ENCODE measurements at places on chromosomes 4 and X. TPM values are rescaled to one million over a fixed set of nuclear protein-coding genes. Genes with fewer than 3 reads are reported as not detected.

ENPP6 gene
- total RNA-seq = not detected

DCAF12L2 gene
- not detected for total RNA-seq

GIMD1 gene
- not detected for total RNA-seq

SLC6A14 gene
- 11.0 TPM for total RNA-seq

CYP4V2 gene
- total RNA-seq = 5.2 TPM

DNA sequence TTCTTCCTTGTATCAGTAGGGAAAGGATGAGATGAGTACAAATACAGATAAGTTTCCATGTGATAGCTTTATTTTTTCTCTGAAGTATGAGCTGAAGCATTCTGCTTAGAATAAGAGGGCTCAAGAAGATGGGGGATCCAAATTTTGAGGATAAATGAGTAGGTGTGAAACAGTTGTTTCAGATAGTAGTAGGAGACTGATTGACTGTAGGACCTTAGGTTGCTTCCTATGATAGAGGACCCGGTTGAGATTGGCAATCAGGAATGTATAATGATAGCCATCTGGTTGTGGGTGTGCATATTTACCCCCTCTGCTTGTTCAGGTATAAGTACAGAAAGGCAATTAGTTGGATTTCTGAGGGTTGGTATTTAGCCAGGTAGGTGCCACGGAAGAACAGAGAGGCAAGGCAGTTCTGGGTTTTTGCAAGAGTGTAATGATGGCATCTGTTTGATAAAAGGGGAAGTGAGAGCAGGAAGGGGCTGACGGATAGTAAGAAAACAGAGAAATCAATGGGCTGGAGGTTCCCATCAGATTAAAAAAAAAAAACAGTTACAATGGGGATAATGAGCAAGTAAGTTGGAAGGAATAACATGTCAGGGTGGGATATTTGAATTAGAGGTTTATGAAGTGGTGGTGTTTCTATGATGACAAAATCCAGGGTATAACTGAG lies 13.7 kb downstream of the OCRL start:
- DNase-seq = no peak

DNA sequence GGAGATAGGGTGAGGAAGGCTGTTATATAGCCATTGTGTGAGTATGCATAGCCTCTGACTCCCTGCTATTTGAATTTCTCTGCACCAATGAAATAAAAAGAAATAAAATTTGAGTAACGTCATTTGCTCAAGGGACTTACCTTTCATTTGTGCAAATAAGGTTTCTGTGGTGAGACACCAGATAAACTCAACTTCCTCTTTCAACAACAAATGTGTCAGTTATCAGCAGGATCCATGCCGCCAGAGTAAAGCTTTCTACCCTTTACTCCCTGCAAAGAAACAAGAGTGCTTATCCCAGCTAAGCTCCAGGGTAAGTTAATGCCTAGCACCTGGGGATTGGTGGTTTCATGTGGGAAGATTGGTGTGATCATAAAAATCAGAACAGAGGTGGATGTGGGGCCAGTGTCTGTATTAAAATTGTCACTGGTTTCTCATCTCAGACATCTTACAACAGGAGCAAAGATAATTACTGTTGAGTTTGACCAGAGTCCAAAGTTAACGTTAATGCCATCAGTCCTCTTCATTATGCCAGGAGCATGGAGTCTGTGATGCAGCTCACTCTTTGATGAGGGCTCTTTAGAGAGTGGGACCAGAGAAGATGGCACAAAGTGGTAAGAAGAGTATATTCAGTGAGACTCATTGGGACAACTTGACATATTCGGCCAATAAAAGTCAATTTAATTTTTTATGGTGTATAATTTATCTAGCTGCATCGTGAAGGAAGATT lies at the start of gene P2RY10:
Gene P2RY10 (plus strand): TSS at position 206 of the 727 bp plus-strand sequence. CDS start 15,130 bp downstream, outside the sequence.
- DNase-seq = no peak

DNA sequence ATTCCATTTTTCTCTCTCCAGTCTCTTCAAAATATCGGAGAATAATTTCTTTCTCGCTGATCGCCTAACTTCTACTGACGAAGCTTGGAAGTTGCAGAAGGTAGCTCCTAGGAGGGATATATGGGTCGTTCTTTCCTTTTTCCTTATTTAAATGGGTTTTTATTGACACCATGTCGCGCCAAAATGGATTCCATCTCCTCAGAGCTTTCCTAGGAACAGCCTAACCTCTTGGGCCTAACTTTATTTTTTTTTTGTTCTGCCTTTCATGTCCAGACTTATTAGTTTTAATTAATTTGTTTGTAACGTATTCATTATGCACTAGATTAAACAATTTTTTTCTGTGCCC lies 359.4 kb upstream of the ZCCHC13 start:
- no peak for DNase-seq

DNA sequence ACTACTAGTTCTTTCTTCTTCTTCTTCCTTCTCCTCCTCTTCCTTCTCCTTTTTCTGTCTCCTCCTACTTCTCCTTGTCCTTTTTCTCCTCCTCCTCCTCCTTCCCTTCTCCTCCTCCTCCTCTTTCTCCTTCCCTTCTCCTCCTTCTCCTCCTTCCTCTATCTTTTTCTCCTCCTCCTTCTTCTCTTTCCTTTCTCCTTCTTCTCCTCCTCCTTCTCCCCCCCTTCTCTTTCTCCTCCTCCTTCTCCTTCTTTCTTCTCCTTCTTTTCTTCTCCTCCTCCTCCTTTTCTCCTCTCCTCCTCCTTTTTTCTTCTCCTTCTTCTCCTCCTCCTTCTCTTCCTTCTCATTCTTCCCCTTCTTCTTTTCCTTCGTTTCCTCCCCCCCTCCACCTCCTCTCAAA lies 21.8 kb upstream of the NAP1L5 start:
- DNase-seq = no peak

GRCh38 chrX:149462849-149463248 lies 42.3 kb downstream of the IDS start:
- DNase-seq = no peak

DNA sequence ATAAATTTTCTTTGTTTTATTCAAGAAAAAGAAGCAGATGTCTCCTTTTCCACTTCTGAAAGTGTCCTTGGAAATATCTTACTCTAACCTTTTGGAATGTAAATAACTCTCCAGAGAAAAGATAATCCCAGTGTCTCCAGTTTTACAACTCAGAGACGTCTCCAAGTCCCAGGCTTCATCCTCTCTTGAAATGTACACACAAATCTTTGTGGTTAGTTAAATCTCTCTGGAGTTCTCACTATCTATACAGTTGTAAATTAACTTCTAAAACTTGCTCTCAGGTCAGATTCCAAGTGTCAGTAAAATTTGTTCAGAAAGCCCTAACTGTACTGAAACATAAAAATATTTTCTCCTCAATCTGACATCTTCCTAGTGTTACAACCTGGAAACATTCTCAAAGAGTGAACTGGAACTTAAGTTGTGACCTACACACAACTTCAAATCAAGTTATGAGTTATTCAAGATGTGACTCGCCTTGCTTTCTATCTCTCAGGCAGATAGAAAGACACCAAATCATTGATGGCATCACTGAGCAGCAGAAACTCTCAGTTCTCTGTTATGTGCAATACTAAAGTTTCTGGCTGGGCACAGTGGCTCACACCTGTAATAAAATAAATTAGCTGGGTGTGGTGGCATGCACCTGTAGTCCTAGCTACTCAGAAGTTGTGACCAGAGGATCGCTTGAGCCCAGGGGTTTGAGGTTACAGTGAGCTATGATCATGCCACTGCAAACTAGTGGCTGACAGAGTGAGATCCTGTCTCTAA lies 284.2 kb downstream of the RCHY1 start:
- no peak for DNase-seq

DNA sequence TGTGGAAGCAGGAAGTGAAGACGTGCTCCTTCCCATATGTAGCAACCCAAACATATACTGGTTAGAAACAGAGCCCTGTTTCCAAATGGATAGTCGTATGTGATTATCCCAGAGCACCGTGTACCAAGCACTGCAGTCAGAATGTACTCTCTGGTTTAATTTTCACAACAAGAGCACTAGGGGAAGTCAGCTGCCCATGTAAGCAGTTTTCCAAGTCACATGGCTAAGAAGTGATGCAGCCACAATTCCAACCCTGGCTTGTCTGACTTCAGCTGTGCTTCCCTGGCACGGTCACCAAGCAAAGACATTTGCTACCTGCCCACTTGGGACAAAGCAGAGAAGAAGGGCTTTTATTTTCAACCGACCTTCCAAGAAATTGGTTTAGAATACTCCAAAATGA lies 28.2 kb upstream of the CEP135 start:
- no peak for DNase-seq

- DNase-seq = no peak
Measured at GRCh38 chr4:7214359-7214758, 22.0 kb downstream of the SORCS2 start.

DNA sequence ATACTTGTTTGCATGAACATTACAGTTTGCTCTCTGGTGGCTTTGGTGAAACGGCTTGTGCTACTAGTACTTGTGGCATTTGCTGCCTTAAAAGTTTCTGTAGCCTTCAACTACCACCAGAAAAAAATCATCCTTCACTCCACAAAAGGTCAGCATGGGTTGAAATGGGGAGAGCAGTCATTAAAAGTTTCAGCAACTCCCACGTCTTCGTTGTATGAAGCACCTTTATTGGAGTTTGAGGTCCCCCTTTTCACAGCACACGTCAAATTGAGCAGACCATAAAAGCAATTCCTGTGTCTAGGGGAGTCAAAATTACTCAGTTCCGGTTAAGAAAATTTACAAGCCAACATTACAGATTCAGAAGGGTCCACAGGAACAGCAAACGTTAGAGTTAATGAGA lies 23.0 kb upstream of the CCNA2 start:
- DNase-seq = no peak

- no peak for DNase-seq
Measured at GRCh38 chr4:41568363-41568762, 30.4 kb downstream of the LIMCH1 start.

DNA sequence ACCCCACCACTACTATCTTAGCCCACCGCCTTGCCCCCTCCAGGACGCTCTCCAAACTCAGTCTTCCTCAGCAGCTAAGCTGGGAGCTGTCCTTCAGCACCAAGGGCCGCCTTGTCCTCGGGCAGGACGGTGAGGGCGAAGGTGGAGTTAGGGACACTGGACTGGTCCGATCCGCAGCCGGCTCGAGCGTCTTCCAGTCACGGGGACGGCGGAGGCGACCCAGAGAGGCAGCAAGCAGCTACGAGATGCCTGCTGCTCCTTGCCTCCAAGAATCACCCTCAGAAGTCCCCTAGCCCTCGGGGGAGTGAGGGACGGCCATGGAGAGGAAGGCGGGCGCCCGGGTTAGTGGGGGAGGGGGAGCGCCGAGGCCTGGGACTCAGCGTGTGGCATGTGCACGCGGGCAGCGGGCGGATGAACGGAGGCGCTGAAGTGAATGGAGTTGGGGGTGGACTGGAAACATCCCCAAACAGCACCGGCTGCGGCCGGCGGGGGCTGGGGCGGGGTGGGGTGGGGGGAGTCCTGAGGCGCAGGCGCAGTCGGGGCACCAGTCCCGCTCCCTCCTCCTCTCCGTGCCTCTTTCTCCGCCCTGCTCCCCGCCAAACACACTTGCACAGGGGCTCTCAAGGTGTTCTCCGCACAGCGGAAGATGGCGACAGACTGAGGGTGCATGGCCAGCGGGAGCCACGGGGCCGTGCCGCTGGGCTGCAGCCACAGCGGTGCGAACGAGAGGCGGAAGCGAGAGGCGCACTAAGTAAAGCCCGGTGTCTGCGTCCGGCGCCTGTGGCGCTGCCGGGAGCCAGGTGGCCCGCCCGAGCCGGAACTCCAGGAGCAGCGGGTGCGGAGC lies at the start of gene NALF2:
Gene NALF2 (plus strand): TSS at position 545 of the 844 bp plus-strand sequence. CDS start 957 bp downstream, outside the sequence.
- peak; percentile 12 for DNase-seq

DNA sequence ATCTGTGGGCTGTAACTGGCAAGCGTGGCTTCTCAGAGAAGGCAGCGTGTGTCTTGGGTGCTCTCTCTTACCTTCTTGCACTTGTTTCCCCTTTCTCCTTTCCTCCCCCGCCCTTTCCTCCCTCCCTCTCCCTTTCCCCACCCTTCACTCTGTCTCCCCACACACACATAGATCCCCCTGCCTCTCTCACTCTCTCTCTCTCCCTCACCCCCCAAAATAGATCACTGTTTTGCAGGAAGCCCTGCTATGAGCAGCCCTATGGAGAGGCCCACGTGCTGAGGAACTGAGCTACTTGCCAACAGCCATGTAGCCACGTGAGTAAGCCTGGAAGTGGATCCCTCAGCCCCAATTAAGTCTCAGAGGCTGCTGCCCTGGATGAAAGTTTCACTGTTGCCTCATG lies 4.3 kb upstream of the PNMA6E start:
- DNase-seq = no peak

- DNase-seq = no peak
Measured at GRCh38 chr4:152398060-152398459, 137.8 kb downstream of the FBXW7 start.

GRCh38 chrX:71652405-71652804 lies 14.9 kb upstream of the LOC101059915 start:
- DNase-seq = no peak

DNA sequence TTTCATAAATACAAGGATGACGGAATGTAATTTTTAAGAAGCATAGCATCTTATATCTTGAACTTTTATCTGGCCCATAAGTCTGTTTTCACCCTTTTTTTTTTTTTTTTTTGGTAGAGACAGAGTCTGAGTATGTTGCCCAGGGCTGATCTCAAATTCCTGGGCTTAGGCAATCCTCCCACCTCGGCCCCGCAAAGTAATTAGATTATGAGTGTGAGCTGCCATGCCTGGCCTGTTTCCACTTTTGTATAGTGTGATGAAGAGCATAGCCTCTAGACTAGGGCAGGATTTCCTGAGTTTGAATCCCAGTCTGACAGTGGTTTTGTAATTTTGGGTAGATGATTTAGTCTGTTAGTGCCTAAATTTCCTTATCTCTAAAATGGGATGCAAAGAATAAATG lies 11.0 kb downstream of the STIM2 start:
- no peak for DNase-seq

DNA sequence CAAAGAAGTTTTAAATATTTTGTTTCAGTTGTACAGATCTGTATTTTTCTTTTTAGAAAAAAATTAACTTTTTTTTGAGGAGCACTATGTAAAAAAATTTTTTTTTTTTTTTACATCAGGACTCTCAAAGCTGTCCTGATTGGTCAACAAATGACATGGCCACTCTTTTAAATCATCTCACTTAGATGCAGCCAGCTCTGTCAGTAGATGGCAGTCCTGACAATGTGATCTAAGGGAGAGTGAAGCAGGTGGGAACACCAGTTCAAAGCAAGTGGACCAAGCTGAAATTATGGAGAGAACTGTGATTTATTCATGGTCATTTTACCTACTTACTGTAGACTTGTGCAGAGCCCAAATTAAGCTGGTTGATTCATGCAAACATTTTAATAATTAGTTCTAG lies 174.7 kb upstream of the GPRIN3 start:
- no peak for DNase-seq

- no peak for DNase-seq
Measured at GRCh38 chr4:170110285-170110672, 20.5 kb upstream of the AADAT start.

DNA sequence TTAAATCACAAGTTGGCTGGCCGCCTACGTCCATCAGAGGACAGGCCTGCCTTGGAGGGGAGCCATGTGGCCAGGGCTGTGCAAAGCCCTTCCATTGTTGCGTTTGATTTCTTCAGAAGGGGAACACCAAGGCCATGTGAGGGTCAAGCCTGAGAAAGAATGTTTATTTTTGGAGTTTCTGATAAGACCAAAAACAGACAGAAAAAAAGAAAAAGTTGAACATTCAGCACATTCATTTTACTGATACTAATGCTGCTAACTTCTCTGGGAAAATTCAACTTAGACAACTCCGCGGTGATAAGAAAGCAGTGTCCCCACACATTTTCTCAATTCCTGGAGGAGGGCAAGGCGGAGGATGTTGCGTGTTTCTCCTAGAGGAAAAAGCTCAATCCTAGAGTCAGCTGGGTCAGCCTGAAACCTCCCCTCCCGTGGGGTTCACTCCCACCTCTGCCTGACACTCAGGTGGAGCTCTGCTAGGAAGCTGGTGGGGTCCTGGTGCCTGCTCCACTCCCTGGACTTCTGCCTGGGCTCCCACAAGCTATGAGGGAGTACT lies 63.5 kb downstream of the ANAPC4 start:
- no peak for DNase-seq

- no peak for DNase-seq
Measured at GRCh38 chr4:165524532-165525190, 145.9 kb downstream of the CPE start.

Data from lower leg skin (tissue), 4 donors.